ENCODE measurements at places on chromosomes 3 and 15.

DNA sequence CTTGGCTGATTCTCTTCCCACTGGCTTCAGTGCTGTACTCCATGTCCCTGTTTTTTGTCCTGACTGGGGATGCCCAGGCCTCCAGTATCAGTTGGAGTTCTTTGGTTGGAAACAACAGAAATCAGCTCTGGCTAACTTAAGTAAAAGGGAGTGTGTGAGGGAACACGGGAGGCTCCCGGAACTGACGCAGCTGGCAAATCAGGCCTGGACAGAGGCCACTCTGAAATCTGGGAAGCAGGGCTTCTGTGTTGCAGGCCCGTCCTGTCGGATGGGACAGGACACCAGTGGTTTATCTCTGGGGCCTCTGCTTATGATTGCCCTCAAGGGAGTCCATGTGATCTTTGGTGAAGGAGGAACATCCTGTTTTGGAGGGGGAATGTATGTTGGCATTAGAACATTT lies 124.3 kb downstream of the CHCHD6 start:
- DNase-seq, result no peak

DNA sequence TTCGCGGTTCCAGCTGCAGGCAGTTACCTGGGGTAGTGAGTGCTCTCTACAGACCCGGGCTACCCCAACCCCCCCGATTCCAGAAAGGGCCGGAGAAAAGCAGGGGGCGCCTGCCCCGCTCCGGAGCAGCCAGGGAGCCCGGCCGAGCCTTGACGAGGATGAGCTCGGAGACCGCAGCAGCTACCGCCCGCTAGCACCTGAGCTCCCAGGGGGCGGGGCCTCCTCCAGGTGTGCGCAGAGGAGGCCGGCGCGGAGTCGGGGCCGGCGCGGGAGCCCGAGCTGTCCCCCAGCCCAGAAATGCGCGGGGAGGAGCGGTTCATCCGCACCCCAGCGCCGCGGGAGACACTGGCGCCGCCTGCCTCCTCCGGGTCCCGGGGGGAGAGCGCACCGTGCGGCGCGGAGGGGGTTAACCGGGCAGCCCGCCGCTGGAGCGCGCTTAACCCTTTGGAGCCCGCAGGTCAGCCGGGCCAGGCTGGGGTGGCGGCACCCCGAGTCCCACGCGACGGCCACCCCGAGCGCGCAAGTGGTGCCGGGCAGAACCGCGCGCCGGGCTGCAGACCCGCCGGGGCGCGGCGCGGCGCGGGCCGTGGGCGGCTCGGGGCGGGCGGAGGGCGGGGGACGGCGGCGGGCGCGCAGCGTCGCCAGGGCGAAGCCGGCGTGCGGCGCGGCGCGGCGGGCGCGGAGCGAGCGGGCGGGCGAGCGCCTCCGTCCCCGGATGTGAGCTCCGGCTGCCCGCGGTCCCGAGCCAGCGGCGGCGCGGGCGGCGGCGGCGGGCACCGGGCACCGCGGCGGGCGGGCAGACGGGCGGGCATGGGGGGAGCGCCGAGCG lies at the start of gene CACNA1D:
Gene CACNA1D, plus strand, starts transcription at position 649 of the 829 bp plus-strand sequence. CDS start 556 bp downstream, outside the sequence.
- DNase-seq, result no peak

GRCh38 chr15:59217876-59218498 lies 11.3 kb downstream of the LDHAL6B start:
- no peak for DNase-seq

GRCh38 chr15:39591141-39591895 lies 10.4 kb downstream of the THBS1 start:
- DNase-seq, result no peak

GRCh38 chr3:185717627-185718402 lies 107.0 kb downstream of the IGF2BP2 start:
- DNase-seq, result no peak

- DNase-seq, result no peak
Observed at GRCh38 chr15:68900027-68900426, 30.3 kb upstream of the SPESP1 start.

GRCh38 chr3:192731233-192731632 lies 3.9 kb upstream of the FGF12 start:
- no peak for DNase-seq

DNA sequence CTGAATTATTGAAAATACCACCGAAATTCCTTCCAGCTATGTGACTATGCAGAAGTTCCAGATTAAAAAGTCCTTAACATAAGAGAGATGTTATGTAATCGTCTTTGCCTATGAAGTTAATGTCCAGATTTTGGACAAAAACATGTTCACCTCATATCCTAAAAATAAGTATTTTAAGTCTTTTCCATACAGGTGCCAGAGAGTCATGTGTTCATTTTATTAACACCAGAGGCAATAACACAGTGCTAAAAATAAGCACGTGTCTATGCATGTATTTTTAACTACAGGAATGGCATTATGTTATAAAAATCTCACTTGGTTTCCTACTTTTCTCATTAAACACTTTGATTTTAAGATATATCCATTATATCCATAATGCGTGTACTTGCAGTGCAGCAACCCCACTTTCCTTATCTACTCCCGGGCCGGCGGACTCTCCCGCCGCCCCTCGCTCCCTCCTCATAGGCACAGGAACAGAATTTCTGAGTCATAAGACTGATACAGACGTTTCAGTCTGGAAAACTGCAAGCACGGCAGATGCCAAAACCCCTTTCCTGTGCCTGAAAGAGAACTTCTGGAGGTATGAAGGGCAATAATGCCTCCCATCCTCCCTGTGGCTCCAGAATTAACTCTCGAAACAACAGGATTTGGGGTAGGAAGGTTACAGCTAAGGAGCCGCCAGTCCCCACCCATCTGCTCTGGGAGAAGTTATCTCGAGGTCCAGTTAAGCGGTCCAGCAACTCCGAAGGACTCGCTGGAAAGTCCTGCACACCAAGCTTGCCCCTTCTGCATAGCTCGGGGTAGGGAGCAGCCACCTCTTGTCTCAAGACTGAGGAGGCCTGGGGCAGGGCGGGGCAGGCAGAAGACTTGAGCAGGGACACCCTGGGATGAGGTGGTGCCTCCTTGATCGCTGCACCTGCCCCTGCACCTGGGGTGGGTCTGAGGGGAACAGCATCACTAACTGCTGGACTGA lies 22.3 kb upstream of the PSTPIP1 start:
- no peak for DNase-seq

- DNase-seq, result no peak
Observed at GRCh38 chr3:46500656-46501635, 3.2 kb downstream of the RTP3 start.

DNA sequence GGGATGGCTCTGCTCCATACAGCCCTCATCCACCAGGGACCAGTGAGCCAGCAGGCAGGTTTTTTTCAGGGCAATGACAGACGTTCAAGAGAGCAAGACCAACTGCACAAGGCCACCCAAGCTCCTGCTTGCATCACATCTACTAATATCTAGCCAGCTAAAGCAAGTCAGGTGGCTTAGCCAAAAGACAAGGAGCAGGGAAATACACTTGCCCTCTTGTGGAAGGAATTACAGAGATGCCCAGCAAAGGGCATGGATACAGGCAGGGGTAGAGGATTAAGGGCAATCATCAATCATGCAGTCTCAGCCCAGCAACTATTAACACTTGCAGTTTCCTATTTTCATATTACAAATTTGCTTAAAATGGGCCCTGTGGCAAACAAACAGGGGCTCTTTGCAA lies 81.5 kb upstream of the NTRK3 start:
- no peak for DNase-seq

- no peak for DNase-seq
Observed at GRCh38 chr3:145313751-145314150, 847.2 kb downstream of the PLOD2 start.

- DNase-seq, result no peak
Observed at GRCh38 chr3:36895496-36896409, 49.1 kb downstream of the TRANK1 start.

- no peak for DNase-seq
Observed at GRCh38 chr3:110711851-110712516, 359.6 kb upstream of the NECTIN3 start.

DNA sequence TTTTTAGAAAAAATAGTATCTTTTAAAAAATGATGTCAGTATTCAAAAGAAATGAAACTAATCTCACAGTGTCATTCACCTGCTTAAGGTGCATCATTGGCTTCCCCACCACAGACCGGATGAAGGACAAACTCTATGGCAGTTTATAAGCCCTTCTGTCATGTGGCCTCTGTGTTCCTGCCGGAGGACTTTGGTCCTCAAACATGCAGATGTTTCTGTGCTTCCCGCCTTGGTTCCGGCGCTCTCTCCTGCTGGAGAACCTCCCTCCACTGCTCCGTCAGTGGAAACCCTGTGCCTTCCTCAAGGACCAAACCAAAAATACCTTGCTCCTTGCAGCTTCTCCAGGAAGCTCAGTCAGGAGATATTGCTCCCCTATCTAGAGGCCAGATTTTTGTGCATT lies 326.3 kb downstream of the UACA start:
- DNase-seq, result no peak

GRCh38 chr3:8885536-8886316 lies 77.5 kb downstream of the RAD18 start:
- DNase-seq, result no peak

GRCh38 chr3:187292631-187293515 lies 1.3 kb upstream of the MASP1 start:
- no peak for DNase-seq

- no peak for DNase-seq
Observed at GRCh38 chr3:158804441-158804840, 2.6 kb downstream of the MFSD1 start.

DNA sequence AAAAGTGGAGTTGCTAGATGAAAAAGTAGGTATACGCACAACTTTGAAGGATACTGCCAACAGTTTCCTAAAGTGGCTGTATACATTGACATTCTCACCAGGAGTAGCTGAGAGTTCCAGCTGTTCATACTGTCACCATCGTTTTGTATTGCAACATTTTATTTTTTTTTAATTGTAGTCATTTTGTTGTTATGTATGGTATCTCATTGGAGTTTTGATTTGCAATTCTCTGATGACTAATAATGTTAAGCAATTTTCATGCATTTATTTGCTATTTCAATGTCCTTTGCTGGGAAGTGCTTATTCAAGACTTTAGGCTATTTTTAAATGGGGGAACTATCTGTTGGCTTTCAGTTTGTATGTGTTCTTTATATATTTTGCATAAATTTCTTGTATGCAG lies 185.1 kb upstream of the TGFBR2 start:
- DNase-seq, result no peak

- no peak for DNase-seq
Observed at GRCh38 chr3:56720849-56721248, 37.8 kb upstream of the TASOR start.

DNA sequence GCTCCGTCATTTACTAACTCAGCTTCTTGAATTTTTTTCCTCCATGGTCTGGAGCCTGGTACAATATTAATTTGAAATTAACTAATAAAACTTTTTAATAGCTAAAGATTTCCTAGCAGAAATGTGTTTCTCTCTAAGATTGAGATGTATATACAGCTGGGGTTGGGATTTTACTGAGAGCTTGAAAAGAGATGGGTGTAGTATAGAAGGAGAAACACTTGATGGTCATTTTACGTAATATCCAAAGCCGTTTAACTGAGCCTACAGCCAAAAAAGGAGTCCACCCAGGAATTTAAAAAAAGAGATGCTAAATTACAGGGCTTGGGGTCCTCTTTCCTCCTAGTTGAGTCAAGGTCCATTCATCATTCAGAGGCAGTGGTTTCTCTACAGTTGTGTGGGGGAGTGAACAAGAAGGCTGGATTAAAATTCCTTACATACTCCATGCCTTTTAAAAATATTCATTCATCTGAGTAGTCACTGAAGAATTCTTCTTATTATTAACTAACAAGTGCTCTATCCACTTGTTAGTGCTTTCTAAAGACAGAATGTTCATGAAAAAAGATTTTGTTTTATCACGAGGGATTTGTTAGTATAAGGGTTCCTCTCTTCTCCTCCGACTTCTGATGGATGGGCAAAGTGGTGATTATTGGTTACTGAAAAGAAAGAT lies 255.3 kb upstream of the IL12A start:
- no peak for DNase-seq

GRCh38 chr15:90813796-90814190 lies 54.6 kb upstream of the FURIN start:
- DNase-seq, result no peak

DNA sequence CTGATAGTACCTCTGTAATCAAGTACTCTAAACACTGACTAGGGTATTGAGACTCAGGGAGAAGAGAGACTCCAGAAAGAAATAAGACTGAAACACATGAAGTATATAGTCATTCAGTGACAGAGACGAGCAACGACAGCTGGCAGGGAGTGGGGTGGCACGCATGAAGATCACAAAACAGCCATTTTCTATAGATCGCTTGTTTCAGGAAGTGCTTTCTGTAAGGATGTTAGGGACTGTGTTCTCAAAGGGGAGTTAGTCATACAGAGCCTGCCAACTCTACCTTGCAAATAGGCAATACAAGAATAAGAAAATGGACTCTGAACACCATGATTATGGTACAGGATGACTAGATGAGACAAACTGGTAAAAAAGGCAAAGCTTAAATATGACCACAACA lies 139.5 kb downstream of the TBL1XR1 start:
- DNase-seq, result no peak

- DNase-seq, result no peak
Observed at GRCh38 chr3:149592758-149593240, 65.0 kb downstream of the WWTR1 start.

DNA sequence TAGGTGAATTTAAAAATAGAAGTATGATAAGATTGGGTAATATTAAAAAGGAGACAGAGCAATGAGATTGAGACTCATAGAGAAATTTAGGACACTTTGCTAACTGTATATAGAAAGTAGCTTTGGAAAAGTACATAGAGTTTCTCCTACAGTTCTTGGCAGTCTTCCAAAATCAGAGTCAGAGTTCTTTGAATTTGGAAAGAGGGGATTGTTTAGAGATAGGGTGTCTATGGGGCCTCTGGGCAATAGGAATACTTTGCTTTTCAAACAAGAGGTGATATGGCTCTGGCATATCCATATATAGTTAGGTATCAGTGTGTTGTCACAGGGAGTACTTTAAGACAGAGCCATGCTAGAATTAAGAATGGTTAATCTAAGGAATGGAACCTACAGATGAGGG lies 477.1 kb upstream of the KCNMB2 start:
- DNase-seq, result no peak

- DNase-seq, result peak; percentile 11
Observed at GRCh38 chr3:100002599-100003350, 111.5 kb downstream of the FILIP1L start.

- DNase-seq, result no peak
Observed at GRCh38 chr15:29309139-29309538, 39.5 kb upstream of the NSMCE3 start.

DNA sequence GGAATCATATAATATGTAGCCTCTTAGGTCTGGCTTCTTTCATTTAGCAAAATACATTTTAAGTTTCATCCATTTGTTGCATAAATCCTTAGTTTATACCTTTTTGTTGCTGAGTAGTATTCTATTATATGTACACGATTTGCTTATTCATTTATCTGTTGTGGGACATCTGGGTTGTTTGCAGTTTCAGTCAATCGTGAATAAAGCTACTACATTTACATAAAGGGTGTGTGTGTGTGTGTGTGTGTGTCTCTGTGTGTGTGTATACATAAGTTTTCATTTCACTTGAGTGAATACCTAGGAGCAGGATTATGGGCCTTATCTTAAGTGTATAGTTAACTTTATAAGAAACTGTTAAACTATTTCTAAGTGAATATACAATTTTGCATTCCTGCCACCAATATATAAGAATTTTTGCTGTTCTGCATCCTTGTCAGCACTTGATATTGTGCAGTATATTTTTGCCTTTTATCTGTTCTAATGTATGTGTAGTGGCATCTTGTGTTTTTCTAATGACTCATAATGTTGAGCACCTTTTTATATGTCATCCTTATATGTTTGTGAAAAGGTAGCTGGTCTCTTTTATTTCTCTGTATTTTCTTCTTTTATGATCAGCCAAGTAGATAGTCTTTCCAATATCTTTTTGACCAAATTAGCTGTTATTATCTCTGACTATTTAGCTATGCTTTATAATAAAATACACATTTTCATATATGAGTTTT lies 55.0 kb downstream of the GLCE start:
- DNase-seq, result no peak

- no peak for DNase-seq
Observed at GRCh38 chr15:94206463-94207167, 24.7 kb upstream of the MCTP2 start.

Measured in NCI-H1417 treated with DMSO at 0.1 percent for 48 hours (cell line).